ENCODE measurements at places on chromosomes 4 and X. TPM values are rescaled to one million over a fixed set of nuclear protein-coding genes. Genes with fewer than 3 reads are reported as not detected.

The CPE gene
- not detected for total RNA-seq

The FHIP1A gene
- total RNA-seq, result 0.15 TPM

The ATP10D gene
- 6.3 TPM for total RNA-seq

The ARSJ gene
- not detected for total RNA-seq

DNA sequence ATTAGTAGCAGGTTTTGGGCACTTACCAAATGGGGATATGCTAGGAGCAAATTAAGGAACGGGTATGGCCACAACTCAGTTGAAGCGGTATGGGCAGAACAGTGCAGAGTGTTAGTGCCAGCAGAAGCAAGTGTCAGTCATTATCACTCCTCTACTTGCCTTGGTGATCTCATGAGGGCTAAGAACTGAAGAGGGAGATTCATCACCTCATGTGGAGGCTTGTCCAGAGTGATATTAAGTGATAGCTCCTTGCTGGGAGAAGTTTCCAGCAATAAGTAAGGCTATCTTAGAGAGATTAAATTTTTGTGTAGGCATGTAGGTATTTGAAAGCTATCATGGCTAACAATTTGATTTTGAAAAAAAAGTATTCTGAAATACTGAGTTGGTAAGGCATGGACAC is 615.4 kb upstream of the SMIM31 start:
- H3K4me3 ChIP-seq, result no peak overlapping the region
- H3K27ac ChIP-seq, result no peak overlapping the region
- DNase-seq, result no peak
- H3K36me3 ChIP-seq, result no peaks in the 10 kb centered on the region

GRCh38 chr4:24003496-24003895 is 113.6 kb upstream of the PPARGC1A start:
- no peak overlapping the region for H3K4me3 ChIP-seq
- no peak overlapping the region for H3K27ac ChIP-seq
- no peak for DNase-seq
- H3K4me1 ChIP-seq, result no peaks in the 10 kb centered on the region
- H3K36me3 ChIP-seq, result no peaks in the 10 kb centered on the region
- H3K27me3 ChIP-seq, result no peaks in the 10 kb centered on the region

The TEX13C gene
- not detected for total RNA-seq

DNA sequence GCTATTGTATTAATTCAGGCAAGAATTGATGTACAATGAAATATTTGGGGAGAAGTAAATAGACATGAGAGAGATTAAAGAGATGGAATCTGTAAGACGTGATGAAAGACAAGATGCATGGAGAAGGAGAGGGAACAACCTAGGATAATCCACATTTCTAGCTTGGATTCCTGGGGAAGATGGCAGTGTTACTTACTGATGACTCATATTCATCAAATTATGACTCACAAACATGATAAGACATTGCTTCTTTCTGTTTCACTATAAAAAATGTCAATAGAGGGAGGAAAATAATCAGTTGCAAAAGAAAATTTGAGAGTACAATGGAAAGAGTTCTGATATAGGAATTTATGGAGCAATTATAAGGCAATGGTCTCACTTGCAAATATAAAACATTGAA is 104.1 kb upstream of the BMP3 start:
- no peaks in the 10 kb centered on the region for H3K4me1 ChIP-seq
- no peaks in the 10 kb centered on the region for H3K36me3 ChIP-seq
- no peak overlapping the region for H3K27ac ChIP-seq
- no peak for DNase-seq
- H3K27me3 ChIP-seq, result no peaks in the 10 kb centered on the region

The GALNTL6 gene
- not detected for total RNA-seq

- H3K27ac ChIP-seq, result no peak overlapping the region
- no peaks in the 10 kb centered on the region for H3K27me3 ChIP-seq
- H3K4me3 ChIP-seq, result no peak overlapping the region
- DNase-seq, result no peak
- H3K4me1 ChIP-seq, result no peaks in the 10 kb centered on the region
- no peaks in the 10 kb centered on the region for H3K36me3 ChIP-seq
Measured at GRCh38 chr4:94177822-94178221, 29.8 kb upstream of the SMARCAD1 start.

DNA sequence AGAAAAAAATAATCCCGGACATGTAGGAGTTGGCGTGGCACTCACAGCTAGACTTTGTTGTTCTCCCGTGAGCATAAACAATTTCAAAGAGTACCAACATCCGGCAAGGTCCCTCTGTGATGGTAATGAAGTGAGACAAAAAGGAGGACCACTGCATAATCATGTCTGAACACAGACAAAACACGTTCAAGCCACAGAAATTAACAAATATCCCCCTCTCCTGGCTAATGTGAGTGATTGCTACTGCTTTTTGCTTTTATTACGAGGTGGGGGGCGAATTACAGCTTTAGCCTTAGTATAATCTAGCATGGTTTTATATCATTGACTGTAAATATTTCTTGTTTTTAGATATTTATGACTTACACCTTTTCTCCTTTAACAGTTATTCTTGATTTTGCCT is 118.5 kb downstream of the PLS3 start:
- H3K4me3 ChIP-seq, result no peak overlapping the region
- H3K27me3 ChIP-seq, result no peaks in the 10 kb centered on the region
- no peak overlapping the region for H3K27ac ChIP-seq

Measured in CD8-positive, alpha-beta memory T cell (primary cell).